ENCODE measurements at places on chromosomes 11 and 22.

DNA sequence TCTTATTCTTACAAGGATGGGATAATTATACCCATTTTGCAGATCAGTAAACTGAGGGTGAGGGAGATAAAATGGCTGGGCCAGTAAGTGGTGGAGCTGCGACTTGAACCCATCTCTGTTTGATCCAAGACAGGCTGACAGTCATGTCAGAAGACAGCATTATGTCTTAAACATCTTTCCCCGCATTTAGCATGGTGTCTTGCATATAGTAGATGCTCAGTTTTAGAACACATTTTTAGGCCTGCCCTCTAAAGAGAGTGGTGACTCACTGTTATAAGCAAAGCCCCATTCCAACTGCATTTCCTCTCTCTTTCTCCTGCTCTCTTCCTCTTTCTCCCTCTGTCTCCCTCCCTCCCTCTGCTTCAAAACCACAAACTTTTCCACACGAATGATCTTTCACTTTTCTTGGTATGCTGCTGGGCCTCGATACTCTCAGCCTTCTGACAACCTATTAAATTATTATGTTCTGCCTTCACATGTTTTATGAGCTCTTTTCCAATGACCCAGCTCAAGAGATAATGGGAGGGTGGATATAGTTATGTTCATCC is 25.2 kb downstream of the CWC15 start:
- DNase-seq = no peak

DNA sequence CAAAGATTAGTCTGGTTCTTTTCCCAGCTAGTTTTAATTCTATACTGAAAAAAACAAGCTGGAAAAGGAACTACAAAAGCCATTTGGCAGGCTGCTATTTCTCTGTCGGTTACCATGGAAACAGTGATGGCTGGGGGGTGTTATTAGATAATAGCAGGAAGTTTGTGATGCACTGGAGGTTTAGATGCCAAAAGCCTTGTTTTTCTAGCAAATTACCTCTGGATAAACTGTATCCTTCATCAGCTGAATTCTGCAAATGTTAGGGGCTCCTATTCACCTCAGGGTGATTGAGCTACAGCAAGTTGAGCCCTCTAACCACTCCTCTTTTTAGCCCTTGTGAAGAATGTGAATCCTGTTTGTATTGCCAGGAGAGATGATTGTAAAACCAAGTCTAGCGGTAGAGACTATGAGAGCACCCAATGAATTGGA is 25.2 kb downstream of the ALKBH3 start:
- no peak for DNase-seq

DNA sequence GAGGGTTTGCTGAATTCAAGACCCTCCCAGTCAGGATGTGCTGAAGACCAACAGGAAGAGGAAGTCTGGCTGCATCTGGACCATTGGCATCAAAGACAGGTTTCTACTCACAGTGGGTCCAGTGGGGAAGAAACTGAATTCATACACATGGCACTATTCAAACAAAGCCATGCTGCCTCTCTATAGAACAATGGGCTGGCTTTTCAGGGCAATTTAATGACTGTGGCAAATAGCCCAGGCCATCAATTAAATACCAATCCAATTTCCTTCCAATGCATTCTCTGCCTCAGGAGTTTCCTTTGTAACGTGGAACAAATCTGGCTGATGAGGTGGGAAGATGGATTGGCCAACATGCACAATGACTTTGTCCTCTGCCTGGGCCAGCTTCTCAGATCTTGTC is 98.6 kb downstream of the SEZ6L start:
- no peak for DNase-seq

- no peak for DNase-seq
Observed at GRCh38 chr11:128895526-128895925, 4.4 kb downstream of the KCNJ5 start.

- DNase-seq = no peak
Observed at GRCh38 chr11:85774256-85775101, 36.5 kb downstream of the SYTL2 start.

GRCh38 chr11:36449561-36450096 is 60.4 kb downstream of the TRAF6 start:
- no peak for DNase-seq

- no peak for DNase-seq
Observed at GRCh38 chr11:115518983-115519628, 14.9 kb upstream of the CADM1 start.

DNA sequence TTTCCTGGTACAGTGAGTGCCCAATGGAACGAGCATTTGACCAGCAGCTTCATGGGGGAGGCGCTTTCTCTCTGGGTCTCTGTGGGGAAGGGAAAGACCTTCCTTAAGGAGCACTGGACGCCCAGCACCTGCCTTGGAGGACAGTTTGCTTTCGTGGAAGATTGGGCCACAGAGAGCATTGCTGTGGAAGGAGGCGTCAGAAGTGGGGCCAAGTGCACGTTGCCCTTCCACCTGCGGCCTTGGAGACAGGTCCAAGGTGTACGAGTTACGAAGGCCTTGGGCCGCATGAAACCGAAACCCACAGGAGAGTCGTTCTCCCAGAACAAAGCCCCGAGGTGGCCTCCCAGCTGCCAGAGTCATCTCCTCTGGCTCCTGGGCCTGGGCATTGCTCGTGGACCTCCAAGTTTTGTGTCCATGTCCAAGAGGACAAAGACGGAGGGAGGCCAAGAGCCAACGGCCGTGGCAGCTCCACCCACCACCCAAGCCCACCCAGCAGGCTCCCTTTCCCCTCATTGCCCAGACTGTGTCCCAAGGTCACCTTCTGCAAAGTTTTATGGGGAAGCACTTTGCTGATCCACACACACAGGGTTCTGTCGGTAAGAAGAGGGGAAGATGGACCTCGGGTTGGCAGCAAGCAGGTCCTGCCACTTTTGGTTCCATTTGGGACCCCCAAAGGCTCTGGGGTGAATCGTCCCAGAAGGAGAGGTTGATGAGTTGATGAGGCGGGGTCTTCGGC is 5.8 kb upstream of the NLRP6 start:
- peak; percentile 0 for DNase-seq

DNA sequence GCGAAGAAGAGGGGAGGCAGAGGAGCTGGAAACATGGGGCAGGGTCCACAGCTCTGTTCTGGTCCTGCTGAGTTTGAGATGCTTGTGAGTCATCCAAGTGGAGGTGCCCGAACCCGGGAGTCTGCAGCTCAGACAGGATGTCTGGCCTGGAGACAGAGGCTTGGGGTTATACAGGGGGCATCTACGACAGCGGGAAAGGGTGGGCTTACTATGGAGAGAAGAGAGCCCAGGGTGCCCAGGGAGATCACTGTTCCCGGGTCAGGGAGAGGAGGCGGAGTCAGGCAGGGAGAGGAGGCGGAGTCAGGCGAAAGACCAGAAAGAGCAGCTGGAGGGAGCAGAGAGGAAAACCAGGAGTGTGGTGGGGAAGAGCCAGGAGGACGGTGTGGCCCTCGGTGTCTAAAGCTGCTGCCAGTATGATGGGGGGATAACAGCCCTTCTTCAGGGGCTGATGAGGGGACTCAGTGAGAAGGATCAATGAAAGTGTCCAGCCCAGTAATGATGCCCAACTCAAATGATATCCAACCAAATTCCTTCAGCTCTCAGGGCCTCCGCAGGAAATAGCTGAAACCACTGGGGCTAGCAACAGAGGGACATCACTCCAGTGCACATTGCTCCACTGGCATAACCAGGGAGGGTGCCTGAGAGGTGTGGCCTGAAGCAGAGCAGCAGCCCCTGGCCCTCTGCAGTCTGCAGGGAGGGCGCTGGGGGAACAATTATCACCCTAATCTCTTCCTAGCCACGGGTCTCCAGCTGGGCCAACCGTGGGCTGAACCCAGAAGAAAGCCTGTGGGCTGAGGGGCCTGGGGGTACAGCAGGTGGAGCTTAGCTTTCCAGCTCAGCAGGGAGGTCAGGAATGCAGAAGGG is 2.6 kb upstream of the LTBP3 start:
- no peak for DNase-seq

GRCh38 chr11:70542811-70543210 is 144.5 kb downstream of the CTTN start:
- no peak for DNase-seq

- DNase-seq = no peak
Observed at GRCh38 chr11:10325277-10326011, 20.6 kb downstream of the ADM start.

DNA sequence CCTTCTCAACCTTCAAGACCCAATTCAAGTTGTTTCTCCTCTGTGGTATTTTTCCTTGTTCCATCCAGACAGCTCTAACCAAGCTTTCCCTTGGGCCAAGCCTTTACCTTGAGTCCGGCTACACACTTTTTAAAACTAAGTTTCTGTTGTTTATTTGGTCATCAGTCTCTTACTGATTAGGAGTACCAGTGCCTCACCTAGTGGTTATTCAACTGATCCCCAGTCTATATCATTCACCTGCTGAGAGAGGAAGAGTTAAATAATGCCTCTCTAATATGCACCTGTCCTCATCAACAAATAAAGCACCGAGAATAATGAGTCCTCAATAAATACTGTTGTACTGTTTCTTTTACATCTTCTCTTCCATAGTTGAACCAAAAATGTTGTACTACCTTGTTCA is 160.8 kb downstream of the MSANTD4 start:
- DNase-seq = no peak

GRCh38 chr11:10351765-10352641 is 47.1 kb downstream of the ADM start:
- no peak for DNase-seq

GRCh38 chr11:48043111-48043990 is 63.0 kb downstream of the PTPRJ start:
- no peak for DNase-seq

GRCh38 chr22:24948356-24949202 is 2.1 kb upstream of the LHFPL7 start:
- DNase-seq = no peak

GRCh38 chr11:65654375-65655349 is 8.1 kb downstream of the RELA start:
- no peak for DNase-seq

- no peak for DNase-seq
Observed at GRCh38 chr11:44145011-44145775, 49.7 kb downstream of the EXT2 start.

- no peak for DNase-seq
Observed at GRCh38 chr22:40036126-40036525, 41.4 kb downstream of the FAM83F start.

GRCh38 chr11:95078526-95078925 is 11.1 kb upstream of the ENDOD1 start:
- DNase-seq = no peak

GRCh38 chr11:16494918-16495691 is 138.8 kb upstream of the SOX6 start:
- DNase-seq = no peak

DNA sequence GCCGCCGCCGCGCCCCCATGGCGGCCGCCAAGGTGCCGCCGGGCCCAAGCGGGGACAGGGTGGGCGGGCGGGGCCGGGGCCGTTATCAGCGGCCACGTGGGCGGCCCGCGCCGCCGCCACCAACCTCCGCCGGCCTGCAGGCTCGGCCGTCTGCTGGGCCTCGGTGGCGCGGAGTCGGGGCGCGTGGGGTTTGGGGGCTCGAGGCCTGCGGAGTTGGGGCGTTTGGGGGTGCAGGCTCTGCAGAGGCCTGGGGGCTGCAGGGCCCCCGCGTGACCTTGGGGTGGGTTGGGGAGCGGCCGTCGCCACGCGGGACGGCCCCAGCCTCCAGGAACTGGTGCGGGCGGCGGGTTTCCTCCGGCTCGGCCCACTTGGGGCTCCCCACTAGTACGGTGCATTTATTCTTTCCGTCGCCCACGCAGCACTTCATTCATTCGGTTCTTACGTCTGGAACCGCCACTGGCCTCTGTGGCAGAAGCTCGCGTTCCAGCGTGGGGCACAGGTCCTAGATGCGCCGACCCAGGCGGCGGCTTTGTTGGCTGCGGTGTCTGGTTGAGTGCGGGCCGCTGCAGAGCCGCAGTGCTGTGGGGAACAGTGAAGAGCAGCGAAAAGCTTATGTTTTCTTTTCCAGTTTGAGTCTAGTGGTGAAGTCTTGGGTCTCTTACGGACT is 740 bp upstream of the TRMT2A start:
- DNase-seq = peak; percentile 86
